ENCODE measurements at places on chromosomes 4 and X. TPM values are rescaled to one million over a fixed set of nuclear protein-coding genes. Genes with fewer than 3 reads are reported as not detected.

The CD40LG gene
- not detected for polyA plus RNA-seq

The ADH6 gene
- polyA plus RNA-seq: not detected

The KDR gene
- polyA plus RNA-seq: 0.02 TPM

The CT55 gene
- 1.9 TPM for polyA plus RNA-seq

The LIMCH1 gene
- polyA plus RNA-seq: 1.2 TPM

The STAP1 gene
- polyA plus RNA-seq: not detected

The TXK gene
- polyA plus RNA-seq: 0.61 TPM

The IL13RA1 gene
- polyA plus RNA-seq: 29.9 TPM

The GC gene
- not detected for polyA plus RNA-seq

- DNase-seq: no peak
- peaks cover 16% of the 10 kb centered on the region for H3K4me1 ChIP-seq
- H3K27ac ChIP-seq: no peak overlapping the region
- H3K36me3 ChIP-seq: peaks cover 11% of the 10 kb centered on the region
Observed at GRCh38 chrX:47191806-47192401, 1.7 kb upstream of the UBA1 start.

- H3K4me3 ChIP-seq: no peak overlapping the region
- H3K27me3 ChIP-seq: no peaks in the 10 kb centered on the region
- H3K4me1 ChIP-seq: no peaks in the 10 kb centered on the region
- H3K36me3 ChIP-seq: no peaks in the 10 kb centered on the region
Observed at GRCh38 chrX:154084449-154085300, 12.8 kb downstream of the MECP2 start.

GRCh38 chr4:84956014-84956413 is 10.5 kb downstream of the WDFY3 start:
- no peak overlapping the region for H3K27ac ChIP-seq
- DNase-seq: no peak
- no peaks in the 10 kb centered on the region for H3K4me1 ChIP-seq
- H3K27me3 ChIP-seq: no peaks in the 10 kb centered on the region
- no peaks in the 10 kb centered on the region for H3K36me3 ChIP-seq

- no peak overlapping the region for H3K4me3 ChIP-seq
- H3K36me3 ChIP-seq: no peaks in the 10 kb centered on the region
- H3K4me1 ChIP-seq: no peaks in the 10 kb centered on the region
- DNase-seq: no peak
Observed at GRCh38 chrX:20521222-20521621, 254.5 kb upstream of the RPS6KA3 start.

DNA sequence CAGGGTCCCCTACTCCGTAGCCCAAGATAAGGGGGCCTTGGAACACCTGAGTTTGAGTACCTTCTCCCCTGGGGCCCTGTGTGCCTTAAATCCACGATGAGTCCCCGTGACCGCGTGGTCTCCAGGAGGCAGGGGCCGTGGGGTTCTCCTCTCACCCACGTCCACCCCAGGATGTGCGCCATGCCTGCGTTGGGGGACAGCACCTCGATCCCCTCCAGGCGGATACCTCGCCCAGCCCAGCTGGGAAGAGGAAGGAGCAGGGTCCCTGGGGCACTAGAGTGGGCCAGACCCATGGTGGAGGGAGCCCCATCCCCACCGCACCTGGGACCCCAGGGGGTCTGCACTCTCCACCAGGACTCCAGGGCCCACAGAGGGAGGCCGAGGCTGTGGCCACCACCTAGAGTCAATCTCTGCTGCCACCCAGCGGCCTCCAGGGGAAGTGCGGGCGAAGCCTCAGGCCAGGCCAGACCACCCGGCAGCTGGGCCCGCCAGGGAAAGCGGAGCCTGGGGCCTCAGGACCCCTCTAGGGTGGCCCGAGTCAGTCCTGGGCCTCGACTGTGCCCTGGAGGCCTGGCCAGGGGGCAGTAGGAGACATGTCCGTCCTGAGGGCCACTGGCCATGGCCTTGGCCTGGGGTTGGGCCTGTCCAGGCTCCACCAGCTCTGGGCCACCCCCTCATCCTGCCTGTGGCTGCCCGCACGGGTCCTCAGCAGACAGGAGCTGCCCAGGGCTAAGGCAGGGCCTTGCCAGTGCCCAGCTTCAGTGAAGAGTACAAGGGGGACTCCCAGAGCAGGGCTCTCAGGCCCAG is 55.0 kb downstream of the FAM53A start:
- H3K27me3 ChIP-seq: no peaks in the 10 kb centered on the region
- no peak overlapping the region for H3K4me3 ChIP-seq
- H3K4me1 ChIP-seq: no peaks in the 10 kb centered on the region
- no peaks in the 10 kb centered on the region for H3K36me3 ChIP-seq

DNA sequence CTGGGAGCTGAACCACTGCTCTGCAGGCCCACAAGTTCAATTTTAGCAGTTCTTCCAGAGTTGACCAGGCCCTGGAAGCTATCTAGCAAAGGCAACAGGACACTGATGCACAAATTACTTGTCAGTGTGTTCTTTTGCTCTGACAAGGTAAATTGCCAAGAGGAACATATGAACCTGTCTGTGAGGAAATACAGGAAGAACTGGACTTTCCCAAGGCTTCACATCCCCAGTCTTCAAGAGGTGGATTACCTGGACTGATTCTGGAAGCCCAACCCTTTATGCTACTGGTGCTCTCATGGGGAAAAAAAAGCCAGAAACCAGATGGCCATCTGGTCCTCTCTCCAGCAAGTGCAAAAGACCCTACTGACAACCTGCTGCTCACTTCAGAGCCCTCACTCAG is 1.9 kb upstream of the TMEM185A start:
- no peak overlapping the region for H3K4me3 ChIP-seq
- no peak for DNase-seq
- no peaks in the 10 kb centered on the region for H3K36me3 ChIP-seq
- no peak overlapping the region for H3K27ac ChIP-seq
- H3K4me1 ChIP-seq: no peaks in the 10 kb centered on the region

DNA sequence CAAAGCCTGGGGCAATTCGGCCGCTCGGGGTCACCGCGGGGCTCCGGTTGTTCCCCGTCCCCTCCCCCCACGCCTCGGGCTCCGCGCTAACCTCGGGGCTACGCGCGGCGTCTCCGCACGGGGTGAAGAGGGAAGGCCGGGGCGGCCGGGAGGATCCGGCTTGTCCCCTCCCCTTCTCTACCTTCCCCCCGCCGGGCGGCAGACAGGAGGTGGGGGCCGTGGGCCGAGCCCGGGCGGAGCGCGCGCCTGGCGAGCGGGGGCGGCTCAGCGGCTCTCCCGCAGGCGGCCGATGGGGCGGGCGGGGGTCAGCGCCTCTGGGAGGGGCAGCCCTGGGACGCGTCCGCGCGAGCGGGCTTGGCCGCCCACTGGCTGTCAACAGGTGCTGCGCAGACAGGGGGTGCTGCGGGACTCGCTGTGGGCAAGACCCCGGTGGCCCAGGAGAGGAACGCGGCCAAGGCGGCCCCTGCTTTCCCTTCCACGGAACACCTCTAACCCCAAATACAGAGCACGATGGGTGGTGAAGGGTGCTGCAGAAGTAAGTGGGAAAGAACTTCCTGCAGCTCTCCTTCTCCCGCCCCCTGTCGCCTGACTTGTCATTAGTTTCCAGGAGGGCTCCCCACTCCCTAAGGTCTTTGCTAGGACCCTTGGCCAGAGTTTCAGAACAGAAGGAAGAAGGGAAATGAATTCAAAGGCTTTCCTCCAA is at the start of gene PDGFC:
TSS of gene PDGFC (minus strand) at position 124 of the 703 bp plus-strand sequence. CDS start 896 bp downstream, outside the sequence.
- peak within 1 kb of the TSS; percentile 97 for H3K4me3 ChIP-seq
- H3K4me1 ChIP-seq: peaks cover 44% of the 10 kb centered on the region
- no peaks in the 10 kb centered on the region for H3K36me3 ChIP-seq
- no peaks in the 10 kb centered on the region for H3K27me3 ChIP-seq

GRCh38 chrX:18792828-18793227 is 85.4 kb downstream of the PPEF1 start:
- peak overlapping the region; percentile 51 for H3K27ac ChIP-seq
- no peak overlapping the region for H3K4me3 ChIP-seq
- DNase-seq: no peak
- H3K36me3 ChIP-seq: no peaks in the 10 kb centered on the region
- H3K27me3 ChIP-seq: no peaks in the 10 kb centered on the region

- no peaks in the 10 kb centered on the region for H3K4me1 ChIP-seq
- H3K4me3 ChIP-seq: no peak overlapping the region
- no peaks in the 10 kb centered on the region for H3K27me3 ChIP-seq
Observed at GRCh38 chrX:109373468-109373867, 108.4 kb downstream of the GUCY2F start.

DNA sequence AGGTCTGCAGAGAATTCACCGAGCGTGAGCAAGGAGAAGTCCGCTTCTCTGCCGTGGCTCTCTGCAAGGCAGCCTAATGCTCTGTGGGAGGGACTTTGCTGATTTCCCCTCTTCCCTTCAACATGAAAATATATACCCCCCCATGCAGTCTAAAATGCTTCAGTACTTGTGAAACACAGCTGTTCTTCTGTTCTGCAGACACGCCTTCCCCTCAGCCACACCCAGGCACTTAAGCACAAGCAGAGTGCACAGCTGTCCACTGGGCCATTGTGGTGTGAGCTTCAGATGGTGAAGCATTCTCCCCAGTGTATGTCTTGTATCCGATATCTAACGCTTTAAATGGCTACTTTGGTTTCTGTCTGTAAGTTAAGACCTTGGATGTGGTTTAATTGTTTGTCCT is 11.3 kb downstream of the UCHL1 start:
- peaks cover 61% of the 10 kb centered on the region for H3K36me3 ChIP-seq
- no peaks in the 10 kb centered on the region for H3K27me3 ChIP-seq
- H3K4me1 ChIP-seq: no peaks in the 10 kb centered on the region
- DNase-seq: no peak
- H3K27ac ChIP-seq: peak overlapping the region; percentile 5

DNA sequence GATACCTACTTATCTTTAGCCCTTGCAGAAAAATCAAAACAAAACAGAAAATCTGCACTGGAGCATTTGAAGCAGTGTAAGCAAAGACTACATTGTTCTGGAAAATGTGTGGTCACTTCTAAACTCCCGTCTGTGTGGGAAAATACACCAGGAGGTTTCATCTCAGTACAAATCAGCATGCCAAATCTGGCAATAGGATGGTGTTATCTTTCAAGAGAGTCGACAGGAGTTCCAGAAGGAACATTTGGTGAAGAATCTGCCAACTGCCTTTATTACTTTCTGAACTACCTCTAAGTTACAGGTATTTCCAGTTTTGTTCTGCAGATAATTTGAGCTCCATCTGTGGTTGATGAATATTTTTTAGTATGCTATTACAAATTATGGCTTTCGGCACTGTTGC is 1348.0 kb downstream of the RAPGEF2 start:
- no peak for DNase-seq
- no peaks in the 10 kb centered on the region for H3K36me3 ChIP-seq
- no peaks in the 10 kb centered on the region for H3K4me1 ChIP-seq
- no peaks in the 10 kb centered on the region for H3K27me3 ChIP-seq
- no peak overlapping the region for H3K27ac ChIP-seq
- no peak overlapping the region for H3K4me3 ChIP-seq

GRCh38 chr4:158860856-158861255 is 92.0 kb downstream of the FNIP2 start:
- H3K27me3 ChIP-seq: no peaks in the 10 kb centered on the region
- peaks cover 25% of the 10 kb centered on the region for H3K36me3 ChIP-seq
- DNase-seq: no peak

DNA sequence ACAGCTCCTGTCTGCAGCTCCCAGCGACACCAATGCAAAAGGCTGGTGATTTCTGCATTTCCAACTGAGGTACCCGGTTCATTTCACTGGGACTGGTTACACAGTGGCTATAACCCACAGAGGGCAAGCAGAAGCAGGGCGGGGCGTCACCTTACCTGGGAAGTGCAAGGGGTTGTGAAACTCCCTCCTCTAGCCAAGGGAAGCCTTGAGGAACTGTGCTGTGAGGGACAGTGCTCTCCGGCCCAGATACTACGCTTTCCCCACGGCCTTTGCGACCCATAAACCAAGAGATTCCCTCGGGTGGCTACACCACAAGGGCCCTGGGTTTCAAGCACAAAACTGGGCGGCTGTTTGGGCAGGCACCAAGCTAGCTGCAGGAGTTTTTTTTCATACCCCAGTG is 218.9 kb downstream of the PPP3CA start:
- no peak overlapping the region for H3K27ac ChIP-seq
- H3K36me3 ChIP-seq: no peaks in the 10 kb centered on the region
- no peak for DNase-seq
- H3K4me1 ChIP-seq: peaks cover 27% of the 10 kb centered on the region
- H3K27me3 ChIP-seq: no peaks in the 10 kb centered on the region

DNA sequence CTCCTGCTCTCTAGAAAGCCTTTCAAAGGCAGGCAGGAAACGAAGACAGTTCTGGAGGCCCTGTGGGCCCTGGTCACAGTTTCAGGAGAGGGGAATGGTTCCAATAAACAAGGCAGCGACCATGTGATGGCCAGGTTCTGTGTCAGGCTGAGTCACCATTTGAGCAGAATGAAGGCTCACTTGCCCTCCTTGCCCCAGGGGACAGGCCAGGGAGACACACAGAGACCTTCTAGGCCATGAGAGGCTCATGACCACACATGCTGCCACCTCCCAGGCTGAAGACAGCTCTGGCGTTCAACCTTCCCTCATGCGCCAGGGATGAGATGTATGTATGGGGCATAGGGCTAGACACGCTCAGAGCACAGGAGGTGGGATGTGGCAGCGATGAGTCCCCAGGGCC is 22.9 kb upstream of the TRIM2 start:
- no peak overlapping the region for H3K27ac ChIP-seq
- H3K4me3 ChIP-seq: no peak overlapping the region
- no peak for DNase-seq
- H3K36me3 ChIP-seq: no peaks in the 10 kb centered on the region

DNA sequence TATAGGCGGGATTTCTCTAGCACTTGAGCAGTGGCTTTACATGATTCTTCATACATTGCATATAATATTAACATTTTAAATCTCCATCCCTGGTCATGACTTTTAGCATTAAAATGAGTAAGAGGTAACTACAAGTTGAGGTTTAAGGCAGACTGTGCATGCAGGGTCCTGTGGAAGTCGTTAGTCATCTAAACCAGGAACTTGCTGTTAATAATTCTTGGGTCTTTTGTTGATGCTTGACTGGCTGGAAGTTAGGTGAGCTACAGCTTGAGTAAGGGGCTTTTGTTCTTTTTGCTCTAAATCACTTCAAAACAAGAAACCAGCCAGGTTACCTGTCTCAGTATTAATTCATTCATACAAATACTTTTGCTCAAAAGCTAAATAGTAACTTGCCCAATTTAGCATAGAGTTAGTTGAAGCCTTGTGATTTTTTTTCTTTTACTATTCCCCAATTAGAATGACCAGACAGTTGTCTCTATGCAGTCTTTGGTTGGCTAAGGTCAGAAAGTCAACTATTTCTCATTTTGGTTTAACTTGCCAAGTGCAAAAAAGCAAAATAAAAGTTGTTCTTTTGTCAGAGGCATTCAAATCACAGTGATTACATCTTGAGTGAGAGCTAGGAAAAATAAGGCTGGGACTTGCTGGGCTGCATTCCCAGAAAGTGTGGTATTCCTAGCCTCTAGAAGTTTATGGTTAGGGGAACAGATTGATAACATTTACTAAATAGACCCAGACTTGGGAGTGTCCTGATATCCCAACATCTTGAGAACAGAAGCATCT is 516.9 kb downstream of the PDHA2 start:
- no peak overlapping the region for H3K4me3 ChIP-seq
- no peak overlapping the region for H3K27ac ChIP-seq
- no peaks in the 10 kb centered on the region for H3K27me3 ChIP-seq
- no peaks in the 10 kb centered on the region for H3K4me1 ChIP-seq
